Liver (tissue), 10 donors: ENCODE measurements at places on chromosomes 2 and 18.

GRCh38 chr2:26401739-26402541, at the start of gene DRC1:
DRC1 (plus strand) TSS chr2:26401920; CDS start chr2:26401990, 70 bp downstream.
- DNase-seq: peak; percentile 59

- DNase-seq: no peak
Observed at GRCh38 chr2:68512966-68513365, 45.6 kb downstream of the APLF start.

DNA sequence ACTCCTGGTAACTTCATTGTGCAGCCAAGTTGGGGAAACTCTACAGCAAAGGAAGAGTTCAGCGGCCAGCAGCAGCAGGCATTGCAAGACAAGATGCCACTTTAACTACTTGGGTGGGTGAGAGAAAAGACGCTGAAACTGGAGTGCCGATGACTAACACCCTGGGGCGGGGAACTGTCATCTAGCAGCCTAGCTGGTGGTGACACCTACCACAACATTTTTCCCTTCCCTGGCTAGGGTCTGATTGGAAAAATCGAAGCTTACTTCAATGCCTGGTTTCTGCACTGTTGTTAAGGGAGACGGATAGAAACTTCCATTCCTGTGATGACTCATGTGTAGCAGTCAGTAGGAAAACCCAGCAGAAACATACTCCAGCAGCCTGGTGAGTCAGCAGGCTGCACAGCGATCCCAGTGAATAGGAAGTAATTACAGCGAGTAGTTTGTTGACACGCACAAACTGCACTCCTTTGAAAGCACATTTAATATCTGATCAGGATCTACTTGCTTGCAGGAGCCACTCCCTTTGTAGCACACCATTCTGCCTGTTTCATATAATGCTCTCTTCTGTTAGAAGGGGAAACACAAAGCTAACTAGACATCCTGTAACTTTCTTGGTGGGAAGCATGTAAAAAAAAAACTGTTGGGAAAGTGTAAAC, 62.1 kb upstream of the MAPRE2 start:
- no peak for DNase-seq

- DNase-seq: no peak
Observed at GRCh38 chr2:120108049-120108448, 95.2 kb downstream of the EPB41L5 start.

GRCh38 chr2:13584020-13584419, 867.3 kb downstream of the TRIB2 start:
- no peak for DNase-seq

DNA sequence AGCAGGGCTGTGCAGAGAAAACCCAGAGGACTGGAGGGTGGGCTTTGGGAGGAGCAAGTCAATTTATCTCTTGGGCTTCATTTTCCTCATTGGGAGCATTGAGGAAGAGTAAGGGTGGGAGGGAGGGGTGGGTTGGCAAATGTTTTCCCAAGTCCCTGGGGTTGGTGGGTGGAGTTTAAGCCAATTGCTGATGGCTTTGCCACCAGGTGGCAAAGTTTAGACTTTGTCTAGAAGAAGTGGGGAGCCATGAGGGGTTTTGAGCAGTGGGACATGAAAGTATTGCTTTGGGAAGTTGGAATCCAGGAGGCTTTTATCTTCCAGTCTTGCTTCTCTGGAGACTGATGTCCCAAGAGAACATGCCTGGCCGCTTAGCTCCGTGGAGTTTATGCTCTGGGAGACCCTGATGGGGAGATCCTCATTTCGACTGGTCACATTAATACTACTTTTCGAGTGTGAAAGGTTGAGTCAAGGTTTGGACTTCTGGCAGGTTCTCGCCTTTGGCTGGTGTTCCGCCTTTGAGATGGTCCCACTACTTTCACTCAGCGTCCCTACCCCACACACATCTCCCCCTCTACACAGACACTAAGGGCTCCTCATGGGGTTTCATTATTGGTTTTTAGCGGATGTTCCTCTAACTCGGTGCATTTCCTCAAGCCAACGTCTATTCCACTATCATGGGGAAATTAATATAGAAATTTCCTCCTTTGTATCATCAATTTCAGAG, 126.7 kb downstream of the PRKCE start:
- DNase-seq: no peak

- no peak for DNase-seq
Observed at GRCh38 chr2:186562209-186562578, 27.7 kb upstream of the ITGAV start.

GRCh38 chr2:239991689-239992314, 33.3 kb downstream of the NDUFA10 start:
- DNase-seq: no peak

GRCh38 chr2:11955884-11956291, 209.5 kb downstream of the LPIN1 start:
- no peak for DNase-seq

- peak; percentile 20 for DNase-seq
Observed at GRCh38 chr18:79848579-79849327, 51.0 kb downstream of the KCNG2 start.

DNA sequence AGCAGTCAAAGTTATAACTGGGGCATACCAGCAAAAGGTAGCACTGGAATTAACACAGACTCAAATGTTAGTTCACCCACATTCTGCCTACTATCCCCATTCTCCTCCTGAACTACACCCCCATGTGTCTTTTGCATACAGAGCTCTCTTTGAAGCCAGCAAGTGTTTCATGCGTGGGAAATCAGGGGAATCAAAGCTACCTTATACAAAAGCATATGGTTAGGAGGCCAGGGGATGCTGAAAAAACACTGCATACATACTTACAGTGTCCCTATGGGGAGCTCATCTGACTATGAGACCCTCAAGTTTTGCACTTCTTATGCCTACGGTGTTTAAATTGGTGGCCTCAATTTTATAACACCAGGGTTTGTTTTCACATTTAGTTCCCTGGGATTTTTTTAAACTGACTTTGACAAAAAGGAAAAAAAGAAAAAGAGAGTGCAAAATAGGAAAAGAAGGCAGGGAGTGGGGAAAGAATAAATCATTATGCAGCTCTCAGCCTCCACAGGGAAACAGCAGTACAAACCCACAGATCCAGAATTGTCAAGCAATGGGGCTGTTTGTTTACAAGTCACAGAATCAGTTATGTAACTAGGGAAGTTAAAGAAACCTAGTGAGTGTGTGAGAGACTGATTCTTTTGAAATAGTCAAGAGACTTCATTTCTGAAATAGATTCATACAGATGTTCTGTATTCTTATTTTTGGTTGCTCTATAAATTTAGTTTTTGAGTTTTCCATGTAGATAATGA, 20.1 kb upstream of the PPP3R1 start:
- DNase-seq: no peak

DNA sequence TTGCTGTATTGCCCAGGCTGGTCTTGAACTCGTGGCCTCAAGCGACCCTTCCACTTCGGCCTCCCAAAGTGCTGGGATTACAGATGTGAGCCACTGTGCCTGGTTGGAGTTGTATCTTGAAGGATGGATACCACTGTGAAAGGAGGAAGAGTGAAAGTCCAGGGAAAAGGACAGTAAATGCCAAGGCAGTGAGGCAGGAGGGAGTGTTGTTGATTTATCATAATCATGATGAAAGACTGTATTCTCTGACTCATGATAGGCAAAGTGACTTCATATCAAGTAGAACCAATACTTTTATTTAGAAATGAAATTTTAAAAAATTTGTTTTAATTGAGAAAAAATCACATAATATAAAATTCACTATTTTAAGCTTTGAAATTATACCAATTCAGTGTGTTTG, 162.3 kb downstream of the ARHGAP28 start:
- no peak for DNase-seq

- peak; percentile 46 for DNase-seq
Observed at GRCh38 chr2:65527451-65528240, 95.2 kb upstream of the SPRED2 start.

DNA sequence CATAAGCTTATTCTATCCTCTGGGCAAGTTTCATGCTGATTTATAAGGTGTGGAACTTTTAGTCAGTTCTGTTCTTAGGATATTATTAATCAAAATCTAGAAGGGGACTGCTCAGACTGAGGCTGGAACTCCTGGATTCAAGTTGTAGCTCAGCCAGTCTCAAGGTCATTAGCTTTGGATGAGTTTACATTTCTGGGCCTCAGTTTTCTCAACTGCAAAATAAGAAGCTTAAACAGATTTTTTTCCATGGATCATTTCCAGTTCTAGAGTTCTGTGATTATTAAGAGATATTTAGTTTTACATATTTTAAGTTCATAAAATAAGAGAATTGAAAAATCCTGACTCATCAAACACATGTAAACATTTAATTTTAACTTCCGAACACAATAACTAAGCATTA, 442.5 kb upstream of the PKDCC start:
- DNase-seq: no peak

GRCh38 chr2:33443274-33443829, 33.1 kb upstream of the RASGRP3 start:
- DNase-seq: no peak

- DNase-seq: no peak
Observed at GRCh38 chr2:47688561-47688960, 94.4 kb upstream of the MSH6 start.

DNA sequence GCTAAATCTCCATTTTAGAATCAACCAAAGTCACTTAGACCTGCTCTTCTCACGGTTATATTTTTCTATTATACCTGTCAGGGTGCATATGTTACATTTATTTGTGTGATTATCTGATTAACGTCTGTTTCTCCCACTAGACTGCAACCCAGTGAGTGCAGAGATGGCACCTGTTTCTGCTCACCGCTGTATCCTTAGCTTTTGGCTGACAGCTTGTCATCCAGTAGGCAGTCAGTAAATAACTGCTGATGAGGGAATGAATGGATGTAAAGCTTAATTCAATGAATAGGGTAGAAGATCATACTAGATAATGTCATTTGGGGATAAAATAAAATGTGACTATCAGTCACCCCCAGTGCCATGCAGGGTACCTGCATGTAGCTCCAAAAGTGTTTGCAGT, 6.9 kb upstream of the CHRNA1 start:
- DNase-seq: no peak

DNA sequence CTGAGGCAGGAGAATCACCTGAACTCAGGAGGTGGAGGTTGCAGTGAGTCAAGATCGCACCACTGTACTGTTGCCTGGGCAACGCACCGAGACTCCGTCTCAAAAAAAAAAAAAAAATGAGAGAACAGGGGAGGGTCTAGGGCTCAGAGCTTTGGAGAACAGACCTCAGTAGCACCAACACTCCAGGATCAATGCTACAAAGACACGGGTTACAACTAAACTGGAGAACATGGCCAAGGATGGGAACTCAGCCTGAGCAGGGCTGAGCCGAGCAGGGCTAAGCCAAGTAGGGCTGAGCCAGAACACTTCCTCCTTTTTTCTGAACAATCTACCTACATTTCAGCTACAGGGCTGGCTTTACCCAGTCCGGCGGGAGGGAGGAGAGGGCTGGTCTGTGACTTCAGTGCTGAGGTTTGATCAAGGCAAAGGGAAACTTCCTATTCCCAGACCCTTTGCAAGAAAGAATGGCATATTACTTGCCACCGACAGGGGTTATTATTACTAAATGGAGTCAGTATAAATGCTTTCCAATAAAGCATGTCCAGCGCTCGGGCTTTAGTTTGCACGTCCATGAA, 2.9 kb upstream of the CASP8 start:
- DNase-seq: no peak

DNA sequence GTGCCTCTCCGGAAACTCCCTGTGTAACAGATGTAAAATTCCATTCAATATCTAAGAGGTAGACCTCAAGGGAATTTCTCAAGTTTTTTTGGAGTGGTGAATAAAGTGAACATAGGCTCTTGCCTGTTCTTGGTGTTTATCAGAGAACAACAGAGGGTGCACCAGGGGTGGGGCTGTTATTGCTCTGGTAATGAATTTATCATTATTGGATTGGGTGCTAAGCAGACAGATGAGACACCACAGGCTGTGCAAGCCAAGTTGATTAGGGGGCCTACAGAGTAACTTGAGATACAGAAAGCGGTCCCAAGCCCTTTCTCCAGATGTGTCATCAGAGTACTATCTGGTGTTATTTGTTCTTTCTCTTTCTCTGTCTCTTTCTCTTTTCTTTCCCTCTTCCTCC, 286.3 kb downstream of the OSR1 start:
- DNase-seq: no peak

- DNase-seq: no peak
Observed at GRCh38 chr2:62099523-62100175, 96.3 kb upstream of the B3GNT2 start.

- DNase-seq: peak; percentile 85
Observed at GRCh38 chr2:26745609-26746327, 18.3 kb upstream of the SLC35F6 start.

DNA sequence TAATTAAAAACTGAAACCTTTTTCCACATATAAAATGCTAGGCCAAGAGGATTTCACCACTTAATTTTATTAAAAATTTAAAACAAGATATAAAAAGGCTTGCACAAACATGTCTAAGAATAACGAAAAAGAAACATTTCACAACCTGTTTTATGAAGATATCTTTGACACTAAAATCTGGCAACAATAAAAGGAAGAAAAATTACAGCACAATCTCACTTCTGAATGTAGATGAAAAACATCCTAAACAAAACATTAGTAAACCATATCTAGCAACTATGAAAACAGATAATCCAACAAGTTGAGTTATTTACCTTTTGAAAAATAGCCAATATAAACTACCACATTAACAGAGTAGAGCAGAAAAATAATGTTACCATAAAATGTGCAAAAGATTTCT, 185.4 kb upstream of the MMADHC start:
- no peak for DNase-seq

- DNase-seq: no peak
Observed at GRCh38 chr2:34102339-34102738, 503.2 kb upstream of the FAM98A start.
